ENCODE measurements at places on chromosomes 11 and 22.

DNA sequence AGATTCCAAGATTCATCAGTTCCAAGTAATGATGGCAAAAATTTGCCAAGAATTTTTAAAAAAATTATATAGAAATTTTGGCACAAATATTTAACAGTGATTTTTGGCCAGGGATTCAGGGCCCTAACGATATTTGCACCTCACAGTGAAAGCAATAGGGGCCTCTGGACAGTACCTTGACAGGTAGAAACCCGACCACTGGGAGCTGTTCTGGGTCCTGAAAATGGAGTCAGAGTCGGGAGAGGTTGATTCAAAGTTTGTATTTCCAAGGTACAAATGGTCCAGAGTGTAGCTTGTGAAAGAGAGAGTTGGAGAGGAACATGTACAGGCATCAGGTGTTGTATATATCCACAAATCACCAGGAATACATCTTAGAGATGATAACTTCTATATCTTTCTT, 41.6 kb downstream of the MRGPRX2 start:
- no peak for DNase-seq

GRCh38 chr11:115168229-115168671, 336.0 kb downstream of the CADM1 start:
- no peak for DNase-seq

GRCh38 chr11:27573024-27573423, 66.5 kb upstream of the LIN7C start:
- DNase-seq = no peak

GRCh38 chr11:134074346-134074745, 5.5 kb downstream of the JAM3 start:
- no peak for DNase-seq

DNA sequence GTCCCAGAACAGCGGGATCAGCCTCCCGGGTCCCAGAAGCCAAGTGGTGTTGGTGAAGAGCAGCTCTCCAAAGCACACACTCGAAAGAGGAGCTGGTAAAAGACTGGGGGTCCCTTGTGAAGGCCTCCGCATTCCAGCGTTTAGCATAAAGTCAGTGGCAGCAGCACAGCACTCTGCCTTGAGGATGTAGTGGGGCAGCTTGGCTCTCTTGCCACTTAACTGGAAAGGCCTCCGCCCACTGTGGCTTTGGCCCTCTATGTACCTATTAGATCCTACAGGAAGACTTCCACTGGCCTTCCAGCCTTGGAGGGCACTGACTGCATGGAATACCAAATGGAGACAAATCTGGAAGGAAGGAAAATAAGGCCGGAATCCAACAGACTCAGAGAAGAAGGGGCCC, 1455.3 kb downstream of the BRD1 start:
- DNase-seq = no peak

DNA sequence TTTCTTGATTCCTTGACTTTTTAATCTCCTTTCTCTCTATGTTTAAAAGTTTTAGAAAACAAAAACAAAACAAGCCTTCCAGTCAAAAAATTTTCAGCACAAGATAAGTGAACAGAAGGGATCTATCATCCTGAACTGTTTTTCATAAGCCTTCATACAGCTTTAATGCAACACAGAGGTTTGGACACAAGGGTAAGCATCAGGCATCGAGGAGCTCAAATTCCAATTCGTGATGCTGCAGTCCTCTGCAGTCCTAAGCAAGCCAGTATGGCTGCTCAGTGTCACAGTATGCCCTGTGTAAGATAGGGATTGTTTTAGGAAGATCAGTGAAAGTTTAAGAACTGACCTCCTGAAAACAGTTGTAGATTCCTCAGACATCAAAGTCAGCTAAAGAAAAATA, 740.9 kb downstream of the NTM start:
- no peak for DNase-seq

DNA sequence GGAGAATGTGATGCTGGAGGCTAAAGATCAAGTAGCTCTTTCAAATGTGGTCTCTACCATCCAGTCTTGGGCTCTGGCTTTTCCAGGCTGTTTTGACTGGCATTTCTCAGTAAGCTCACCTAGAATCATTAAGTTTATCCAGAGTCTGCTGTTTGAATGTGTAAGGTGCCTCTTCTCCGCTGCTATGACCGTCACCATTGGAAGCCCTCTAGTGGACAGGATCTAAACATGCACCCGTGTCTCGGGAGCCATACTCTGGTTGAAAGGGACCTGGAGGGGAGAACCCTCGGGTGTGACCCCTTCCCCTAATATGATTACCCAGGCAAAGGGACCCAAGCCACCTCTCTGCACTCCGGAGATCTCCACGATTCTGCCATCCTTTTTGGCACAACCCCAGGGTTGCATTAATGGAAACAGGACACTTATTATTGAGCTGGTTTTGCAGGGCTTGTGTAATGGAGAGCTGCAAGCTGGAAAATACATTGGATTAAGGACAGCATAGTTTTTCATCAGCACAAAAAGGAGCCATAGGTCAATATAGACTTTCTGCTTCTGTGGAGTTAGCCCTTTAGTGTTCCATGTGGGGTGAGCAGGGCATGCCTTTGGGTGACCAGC, 191.0 kb upstream of the LARGE1 start:
- DNase-seq = no peak

DNA sequence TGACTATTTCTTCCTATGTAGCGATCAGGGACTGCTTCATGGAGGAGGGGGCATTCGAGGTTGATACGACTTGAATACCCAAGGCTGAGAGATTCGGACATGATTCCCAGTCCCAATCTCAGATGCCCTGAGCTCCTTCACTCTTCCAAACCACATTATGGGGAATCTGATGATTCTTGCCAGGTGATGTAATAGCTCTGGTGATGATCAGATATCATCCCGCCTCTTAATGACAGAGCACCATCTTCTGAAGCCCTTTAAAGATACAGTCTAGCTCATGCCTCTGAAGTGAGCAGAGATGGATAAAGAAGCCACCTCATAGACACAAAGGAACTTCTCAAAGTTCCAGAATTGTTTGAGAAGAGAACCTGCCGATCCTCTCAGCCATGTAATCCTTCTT, 8.9 kb upstream of the CLMP start:
- DNase-seq = no peak

DNA sequence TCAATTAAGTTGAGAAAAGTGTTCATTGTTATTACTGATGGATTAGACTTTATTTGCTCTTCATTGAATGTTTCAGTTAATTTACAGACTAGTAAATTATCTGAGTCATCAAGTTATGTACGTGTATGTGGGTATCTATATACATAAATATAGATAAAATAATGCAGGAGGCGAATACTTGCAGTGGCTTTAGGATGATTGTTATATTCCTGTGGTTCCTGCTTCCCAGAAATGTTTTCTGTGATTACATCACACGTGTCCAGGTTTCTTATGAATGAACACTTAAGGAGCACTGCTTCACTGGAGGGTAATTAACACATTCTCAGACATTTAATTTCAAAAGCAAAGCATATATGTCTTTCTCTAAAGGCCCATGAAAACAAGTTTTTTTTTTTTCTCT, 28.4 kb downstream of the YAP1 start:
- DNase-seq = no peak

DNA sequence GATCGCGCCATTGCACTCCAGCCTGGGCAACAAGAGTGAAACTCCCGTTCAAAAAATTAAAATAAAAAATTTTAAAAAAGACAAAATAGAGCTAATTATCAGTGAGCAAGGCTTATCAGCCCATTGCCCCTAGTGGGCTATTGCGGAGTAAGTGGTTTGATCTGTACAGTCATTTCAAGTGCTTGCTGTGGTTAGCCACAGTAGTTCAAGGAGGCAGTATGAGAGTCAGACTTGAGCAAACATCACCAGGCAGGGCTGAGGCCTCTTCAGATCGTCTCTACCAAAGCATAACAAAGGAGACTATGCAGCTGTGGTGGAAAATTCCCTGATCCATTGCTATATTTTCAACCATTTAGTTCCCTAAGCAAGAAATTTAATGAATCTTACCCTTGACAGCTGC, 4.3 kb upstream of the SBF2 start:
- DNase-seq = no peak

GRCh38 chr11:32420937-32421901, 14.1 kb downstream of the WT1 start:
- no peak for DNase-seq

- DNase-seq = no peak
Observed at GRCh38 chr11:86064220-86064803, 4.6 kb downstream of the PICALM start.

- no peak for DNase-seq
Observed at GRCh38 chr22:36349726-36350125, 38.0 kb downstream of the MYH9 start.

- no peak for DNase-seq
Observed at GRCh38 chr11:1229471-1230120, 6.7 kb downstream of the MUC5B start.

DNA sequence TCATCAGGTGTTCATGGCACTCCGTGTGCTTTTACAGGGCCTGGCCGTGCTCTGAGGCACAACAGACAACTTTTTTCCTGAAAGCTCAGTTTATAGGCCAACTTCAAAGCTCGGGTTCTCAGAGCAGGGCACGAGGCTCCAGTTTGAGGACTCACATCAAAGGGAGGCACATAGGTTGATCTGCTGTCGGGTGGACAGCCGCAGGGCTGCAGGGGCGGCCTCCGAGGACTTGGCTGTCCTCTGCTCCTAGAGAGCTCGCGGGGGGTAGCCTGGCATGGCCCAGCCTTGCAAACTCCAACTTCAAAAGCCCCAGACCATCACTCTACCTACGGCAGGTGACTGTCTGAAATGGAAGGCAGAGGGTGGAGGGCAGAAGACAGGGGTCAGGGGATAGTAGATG, 31.6 kb downstream of the C11orf58 start:
- no peak for DNase-seq

- DNase-seq = no peak
Observed at GRCh38 chr11:108906329-108906728, 241.5 kb downstream of the DDX10 start.

GRCh38 chr11:99708928-99709672, 688.4 kb downstream of the CNTN5 start:
- no peak for DNase-seq

DNA sequence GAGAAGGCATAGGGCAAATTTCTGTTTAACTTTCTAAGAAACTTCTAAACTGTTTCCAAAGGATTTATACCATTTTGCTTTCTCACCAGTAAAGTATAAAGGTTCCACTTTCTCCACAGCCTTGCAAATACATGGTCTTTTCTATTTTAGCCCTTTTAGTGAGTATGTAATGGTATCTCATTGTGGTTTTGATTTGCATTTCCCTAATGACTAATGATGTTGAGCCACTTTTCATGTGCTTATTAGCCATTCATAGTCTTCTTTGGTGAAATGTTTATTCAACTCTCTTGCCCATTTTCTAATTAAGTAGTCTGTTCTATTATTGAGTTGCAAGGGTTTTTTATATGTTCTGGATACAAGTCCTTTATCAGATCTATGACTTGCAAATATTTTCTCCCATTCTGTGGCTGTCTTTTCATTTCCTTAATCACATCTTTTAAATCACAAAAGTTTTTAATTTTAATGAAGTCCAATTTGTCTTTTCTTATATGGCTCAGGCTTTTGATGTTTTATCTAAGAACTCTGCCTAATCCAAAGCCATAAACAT, 83.8 kb upstream of the KCNQ1OT1 start:
- no peak for DNase-seq

GRCh38 chr11:66219846-66220565, 48.4 kb upstream of the RAB1B start:
- DNase-seq = no peak

DNA sequence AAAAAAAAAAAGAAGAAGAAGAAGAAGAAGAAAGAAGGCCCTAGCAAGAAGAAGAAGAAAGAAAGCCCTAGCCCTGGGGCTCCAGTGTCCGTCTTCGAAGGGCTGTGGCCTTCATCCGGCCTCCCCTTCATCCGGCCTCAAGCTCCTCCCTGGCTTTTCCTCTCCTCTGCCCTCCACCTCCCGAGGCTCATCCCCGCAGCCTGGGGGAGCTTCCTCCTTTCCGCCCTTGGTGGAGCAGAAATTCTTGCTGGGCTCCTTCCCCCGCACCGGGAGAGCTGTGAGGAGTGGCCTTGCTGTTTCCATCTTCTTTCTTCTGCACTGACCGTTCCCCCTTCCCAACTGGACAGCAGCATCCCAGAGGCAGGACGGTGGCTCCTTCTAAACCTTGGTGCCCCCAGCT, 9.5 kb upstream of the LTO1 start:
- no peak for DNase-seq

- DNase-seq = no peak
Observed at GRCh38 chr11:47907499-47907898, 59.3 kb upstream of the NUP160 start.

DNA sequence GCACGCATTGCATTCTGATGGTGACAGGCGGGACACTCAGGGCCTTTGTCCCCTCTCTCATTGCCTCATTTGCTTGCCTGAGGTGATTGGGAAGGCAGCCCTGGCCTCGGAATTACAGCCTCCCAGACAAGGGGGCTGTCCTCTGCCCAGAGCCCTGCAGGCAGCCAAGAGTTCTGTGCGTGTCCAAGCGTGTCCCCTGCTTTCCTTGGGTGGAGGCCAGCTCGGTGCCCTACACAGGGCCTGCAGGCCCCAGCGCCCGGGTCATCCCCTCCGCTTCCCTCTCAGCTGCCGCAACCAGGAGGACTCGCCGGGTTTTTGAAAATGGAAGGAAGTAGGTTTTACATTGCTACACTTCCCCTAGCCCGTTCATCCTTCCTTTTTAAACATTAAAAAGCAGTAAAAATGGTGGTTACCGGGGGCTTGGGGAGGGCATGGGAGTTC, 1.9 kb downstream of the GRAMD4 start:
- no peak for DNase-seq

DNA sequence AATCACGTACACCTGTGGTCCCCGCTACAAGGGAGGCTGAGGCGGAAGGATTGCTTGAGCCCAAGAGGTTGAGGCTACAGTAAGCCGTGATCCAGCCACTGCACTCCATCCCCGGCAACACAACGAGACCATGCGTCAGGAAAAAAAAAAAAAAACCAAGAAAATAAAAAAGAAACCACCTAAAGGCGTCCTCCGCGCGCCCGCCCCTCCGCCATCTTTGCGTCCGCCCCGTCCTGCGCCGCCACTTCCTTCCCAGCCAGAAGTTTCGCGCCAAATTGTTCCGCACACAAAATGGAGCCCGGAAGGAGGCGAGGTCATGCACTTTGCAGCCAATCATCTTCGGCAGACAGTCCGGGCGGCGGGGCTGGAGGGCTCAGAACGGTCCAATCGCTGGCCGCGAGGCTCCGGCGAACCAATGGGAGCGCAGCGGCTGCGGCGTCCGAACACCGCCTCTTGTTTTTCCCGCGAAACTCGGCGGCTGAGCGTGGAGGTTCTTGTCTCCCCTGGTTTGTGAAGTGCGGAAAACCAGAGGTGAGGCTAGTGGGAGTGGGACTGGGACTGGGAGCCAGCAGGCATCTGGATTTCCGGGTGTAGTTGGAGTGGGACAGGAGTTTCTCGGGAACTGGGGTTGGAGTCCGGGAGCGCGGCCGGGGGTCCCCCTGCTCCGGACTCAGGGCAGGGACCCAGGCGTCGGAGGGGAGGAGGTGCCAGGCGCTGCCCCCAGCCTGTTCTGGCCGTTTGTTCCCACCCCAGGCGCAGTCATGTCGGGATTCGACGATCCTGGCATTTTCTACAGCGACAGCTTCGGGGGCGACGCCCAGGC, at the start of gene MCM5:
TSS of gene MCM5 (plus strand) at position 463 of the 823 bp plus-strand sequence. CDS start at position 762, 299 bp downstream.
- peak; percentile 45 for DNase-seq

DNA sequence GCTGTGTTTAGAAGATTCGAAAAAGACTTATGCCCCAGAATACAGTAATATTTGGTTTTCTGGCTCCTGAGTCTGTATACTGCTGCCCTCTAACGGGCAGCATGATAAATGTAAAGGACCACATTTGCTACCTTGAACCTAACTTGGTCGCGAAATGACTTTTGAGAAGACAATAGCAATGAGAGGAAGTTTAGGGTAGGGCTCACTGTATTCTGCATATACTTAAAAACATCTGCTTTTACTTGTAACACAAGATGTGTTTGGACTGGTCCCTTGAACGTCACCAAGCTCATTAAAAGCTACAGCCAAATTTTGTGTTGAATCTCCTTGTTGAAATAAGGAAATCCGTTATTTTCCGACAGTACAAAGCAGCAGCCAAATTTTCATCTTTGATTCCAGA, 309.1 kb downstream of the SWAP70 start:
- no peak for DNase-seq

All from cortex of kidney (tissue), 1 donor.